ENCODE measurements at places on chromosomes 16 and 17. TPM values are rescaled to one million over a fixed set of nuclear protein-coding genes. Genes with fewer than 3 reads are reported as not detected.

KRT32 gene
- total RNA-seq: 0.07 TPM

LPCAT2 gene
- total RNA-seq: 5.9 TPM

TNRC6A gene
- total RNA-seq: 28.9 TPM

YPEL3 gene
- total RNA-seq: 11.8 TPM

CTF1 gene
- 0.39 TPM for total RNA-seq

SEPTIN12 gene
- total RNA-seq: not detected

RNF157 gene
- 6.8 TPM for total RNA-seq

HOXB6 gene
- total RNA-seq: 5.1 TPM

TMEM132E gene
- not detected for total RNA-seq

RGS11 gene
- total RNA-seq: 3.4 TPM

MYO15A gene
- 0.73 TPM for total RNA-seq

FGF11 gene
- total RNA-seq: 0.82 TPM

HAS3 gene
- total RNA-seq: 52.3 TPM

MAPK8IP3 gene
- 44.9 TPM for total RNA-seq

BBS2 gene
- 18.6 TPM for total RNA-seq
